Activated CD4-positive, alpha-beta T cell treated with anti-CD3 and anti-CD28 coated beads, Interleukin-2, amount 10 ng/mL, durations not matched to agents 24 days and 14 days (primary cell): ENCODE measurements at places on chromosomes 5 and 9. TPM values are rescaled to one million over a fixed set of nuclear protein-coding genes. Genes with fewer than 3 reads are reported as not detected.

The GPR21 gene
- 0.86 and 1.0 TPM in 2 replicates for total RNA-seq

The GABRA6 gene
- not detected in 2 replicates for total RNA-seq

The CTXN3 gene
- total RNA-seq: not detected in 2 replicates

The FBP2 gene
- not detected in 2 replicates for total RNA-seq

The BTNL9 gene
- total RNA-seq: 0.23 TPM in 1 of 2 replicates, not detected in the other

The TLX3 gene
- not detected in 2 replicates for total RNA-seq

The CNTNAP3B gene
- not detected in 2 replicates for total RNA-seq

The NUTM2G gene
- total RNA-seq: not detected in 2 replicates

The HSD17B3 gene
- not detected in 2 replicates for total RNA-seq

GRCh38 chr5:58450018-58450417 is 9.9 kb downstream of the PLK2 start:
- H3K27ac ChIP-seq: no peak overlapping the region
- H3K36me3 ChIP-seq: peaks cover 5% of the 10 kb centered on the region
- H3K27me3 ChIP-seq: peaks cover 7% of the 10 kb centered on the region
- DNase-seq: no peak
- H3K4me1 ChIP-seq: no peaks in the 10 kb centered on the region

GRCh38 chr5:14880688-14881087 is 9.1 kb upstream of the ANKH start:
- no peaks in the 10 kb centered on the region for H3K36me3 ChIP-seq
- H3K4me3 ChIP-seq: no peak overlapping the region
- H3K27ac ChIP-seq: no peak overlapping the region
- no peaks in the 10 kb centered on the region for H3K4me1 ChIP-seq

DNA sequence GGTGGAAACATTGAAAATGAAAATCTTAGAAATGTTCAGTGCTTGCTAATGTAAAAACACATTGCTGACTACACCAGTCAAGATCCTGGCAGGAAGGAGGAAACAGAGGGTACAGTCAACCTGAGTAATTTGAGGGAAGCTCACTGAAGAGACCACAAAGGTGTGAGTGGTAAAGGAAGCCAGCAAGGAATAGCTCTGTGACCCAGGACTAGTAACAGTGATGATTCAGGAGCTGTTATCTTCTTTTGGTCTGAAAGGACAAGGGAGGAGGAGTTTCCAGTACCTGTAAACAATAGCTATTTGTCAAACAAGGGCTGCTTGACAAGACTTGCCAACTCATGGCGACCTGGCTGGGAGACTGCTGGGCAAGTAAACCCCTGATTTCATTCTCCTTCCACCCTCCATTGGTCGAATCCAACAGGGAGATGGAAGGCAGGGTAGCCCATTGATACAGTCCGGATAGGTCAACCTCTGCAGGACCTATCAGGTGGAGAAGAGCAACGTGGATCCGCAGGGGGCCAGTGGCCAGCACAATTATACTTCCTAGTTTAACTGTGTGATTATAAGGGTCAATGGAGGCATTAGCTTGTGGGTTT is 68.1 kb downstream of the MAMDC2 start:
- no peak for DNase-seq
- H3K4me3 ChIP-seq: no peak overlapping the region
- no peaks in the 10 kb centered on the region for H3K36me3 ChIP-seq
- H3K27ac ChIP-seq: no peak overlapping the region

GRCh38 chr9:112502175-112502946 is 15.7 kb downstream of the KIAA1958 start:
- no peak for DNase-seq
- no peak overlapping the region for H3K4me3 ChIP-seq
- no peaks in the 10 kb centered on the region for H3K27me3 ChIP-seq
- no peak overlapping the region for H3K27ac ChIP-seq

GRCh38 chr5:65102976-65103711 is 334.4 kb downstream of the CWC27 start:
- H3K4me1 ChIP-seq: peaks cover 30% of the 10 kb centered on the region
- no peaks in the 10 kb centered on the region for H3K36me3 ChIP-seq
- peak; percentile 80 for DNase-seq
- H3K27ac ChIP-seq: peak overlapping the region; percentile 21
- H3K4me3 ChIP-seq: peak overlapping the region; percentile 80

- H3K27me3 ChIP-seq: no peaks in the 10 kb centered on the region
- H3K27ac ChIP-seq: no peak overlapping the region
- peak; percentile 74 for DNase-seq
- peaks cover 11% of the 10 kb centered on the region for H3K4me1 ChIP-seq
- H3K4me3 ChIP-seq: peak overlapping the region; percentile 42
Observed at GRCh38 chr9:113602126-113603047, 138.9 kb downstream of the RGS3 start.

DNA sequence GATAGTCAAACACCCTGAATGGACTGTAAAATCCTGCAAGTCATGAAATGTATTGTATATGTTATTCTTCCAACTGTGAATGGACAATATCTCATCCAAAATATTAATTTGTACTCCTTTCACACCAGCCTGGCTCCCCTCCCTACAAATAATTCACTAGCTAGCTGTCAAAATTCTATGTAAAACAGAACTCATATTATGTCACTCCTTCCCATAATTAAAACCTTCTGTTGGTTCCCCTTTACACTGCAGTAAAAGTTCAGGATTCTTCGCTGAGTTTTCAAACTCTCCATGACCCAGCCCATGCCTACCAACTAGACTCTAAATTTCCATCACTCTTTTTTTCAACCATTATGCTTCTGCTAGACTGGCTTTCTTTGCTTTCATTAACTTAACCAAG is 857.1 kb downstream of the TAF11L14 start:
- no peak for DNase-seq
- no peaks in the 10 kb centered on the region for H3K4me1 ChIP-seq
- no peak overlapping the region for H3K4me3 ChIP-seq
- no peaks in the 10 kb centered on the region for H3K36me3 ChIP-seq
- no peak overlapping the region for H3K27ac ChIP-seq

GRCh38 chr5:138974227-138975063 is 99.3 kb upstream of the LRRTM2 start:
- peaks cover 8% of the 10 kb centered on the region for H3K4me1 ChIP-seq
- no peaks in the 10 kb centered on the region for H3K36me3 ChIP-seq
- H3K27ac ChIP-seq: no peak overlapping the region
- DNase-seq: no peak

- H3K4me3 ChIP-seq: no peak overlapping the region
- H3K27ac ChIP-seq: no peak overlapping the region
- no peaks in the 10 kb centered on the region for H3K4me1 ChIP-seq
- no peak for DNase-seq
Observed at GRCh38 chr5:2466966-2467365, 284.5 kb downstream of the IRX2 start.

DNA sequence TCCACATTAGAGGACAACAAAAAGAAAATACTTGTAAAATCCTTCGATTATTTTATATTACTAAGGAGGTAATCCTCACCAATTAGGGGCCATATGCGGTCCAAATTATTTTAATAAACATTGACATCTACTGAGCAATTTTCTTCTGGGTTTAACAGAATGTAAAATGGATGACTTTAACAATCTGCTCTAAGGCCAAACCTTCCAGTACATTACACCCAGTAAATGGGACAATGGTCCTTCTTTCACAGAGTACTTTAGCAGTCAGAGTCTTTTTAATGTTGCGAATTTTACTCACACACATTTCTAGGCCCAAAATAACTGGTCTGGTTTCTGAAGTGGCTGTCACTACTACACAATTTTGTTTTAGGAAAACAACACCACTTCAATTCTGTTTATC is 106.9 kb downstream of the TTC39B start:
- no peak overlapping the region for H3K27ac ChIP-seq
- no peak for DNase-seq
- no peak overlapping the region for H3K4me3 ChIP-seq
- peaks cover 49% of the 10 kb centered on the region for H3K36me3 ChIP-seq
- peaks cover 2% of the 10 kb centered on the region for H3K4me1 ChIP-seq

DNA sequence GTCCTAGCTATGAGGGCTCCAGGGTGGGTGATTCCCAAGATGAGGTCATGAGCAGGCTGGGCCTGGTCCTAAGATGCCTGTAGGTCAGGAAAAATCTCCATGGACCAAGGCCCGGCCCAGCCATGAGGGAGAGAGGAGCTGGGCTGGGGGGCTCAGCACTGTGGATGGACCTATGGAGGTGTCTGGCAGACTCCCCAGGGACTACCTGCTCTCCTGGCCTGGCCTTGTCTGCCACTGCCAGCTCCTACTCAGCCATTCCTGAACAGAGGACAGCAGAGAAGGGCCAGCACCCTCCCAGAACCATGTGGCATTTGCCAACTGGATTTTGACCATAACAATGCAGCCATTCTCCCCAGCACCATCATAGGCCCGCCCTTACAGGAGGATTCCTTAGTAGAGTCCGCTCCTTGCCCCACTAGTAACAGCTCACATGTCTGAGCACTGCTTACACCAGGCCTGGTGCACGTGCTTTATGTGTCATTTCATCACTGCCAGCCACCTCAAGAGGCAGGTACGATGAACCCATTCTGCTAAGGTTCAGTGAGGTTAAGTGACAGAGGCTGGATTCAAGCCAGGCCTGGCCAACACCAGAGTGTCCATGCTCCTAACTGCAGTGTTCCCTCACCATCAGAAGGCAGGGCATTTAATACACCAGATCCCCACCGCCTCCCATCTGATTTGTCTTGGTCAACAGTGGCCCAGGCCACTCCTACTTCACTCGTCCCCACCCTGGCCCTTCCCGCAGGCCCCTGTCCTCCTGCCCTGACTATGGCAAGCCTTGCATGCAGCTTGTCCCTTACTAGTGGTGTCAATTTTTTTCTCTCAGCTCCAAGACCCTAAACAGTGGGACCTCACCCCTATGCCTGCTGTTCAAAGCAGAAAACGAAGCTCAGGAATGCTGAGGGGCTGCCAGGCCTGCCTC is 669 bp downstream of the IL13 start:
- H3K36me3 ChIP-seq: peaks cover 12% of the 10 kb centered on the region
- H3K4me1 ChIP-seq: peaks cover 63% of the 10 kb centered on the region
- H3K4me3 ChIP-seq: peak overlapping the region; percentile 78
- no peak for DNase-seq

- DNase-seq: no peak
- H3K36me3 ChIP-seq: no peaks in the 10 kb centered on the region
- H3K27me3 ChIP-seq: no peaks in the 10 kb centered on the region
- no peak overlapping the region for H3K4me3 ChIP-seq
- H3K27ac ChIP-seq: no peak overlapping the region
Observed at GRCh38 chr5:101103874-101104273, 200.8 kb upstream of the ST8SIA4 start.

DNA sequence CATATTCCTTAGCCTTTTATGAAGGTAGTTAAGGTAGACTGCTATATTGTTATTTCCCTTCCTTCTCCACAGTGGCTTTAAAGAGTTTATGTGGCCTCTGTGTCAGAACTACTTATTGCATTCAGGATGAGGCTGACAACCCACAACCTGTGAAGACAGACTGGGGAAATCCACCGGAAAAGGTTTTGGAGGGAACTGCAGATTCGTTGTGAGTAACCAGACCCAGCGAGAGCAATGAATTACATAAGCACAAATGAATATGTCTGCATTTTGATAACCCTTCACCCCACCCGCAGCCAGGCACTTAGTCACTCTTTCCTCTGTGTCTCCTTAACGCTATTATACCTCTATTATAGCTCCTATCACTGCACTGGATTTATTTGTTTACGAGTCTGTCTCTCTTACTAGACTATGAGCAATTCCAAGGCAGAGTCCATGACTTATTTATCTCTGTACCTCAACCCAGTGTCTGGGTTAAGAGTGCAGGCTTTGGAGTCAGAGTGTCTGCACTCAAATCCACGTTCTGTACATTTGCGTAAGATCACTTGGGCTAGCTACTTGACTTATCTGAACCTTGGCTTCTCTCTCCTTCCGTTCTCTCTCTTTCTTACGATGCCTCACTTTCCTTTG is 19.2 kb downstream of the KCTD16 start:
- H3K4me1 ChIP-seq: peaks cover 49% of the 10 kb centered on the region
- peak; percentile 94 for DNase-seq
- H3K27me3 ChIP-seq: peaks cover under 1% of the 10 kb centered on the region

DNA sequence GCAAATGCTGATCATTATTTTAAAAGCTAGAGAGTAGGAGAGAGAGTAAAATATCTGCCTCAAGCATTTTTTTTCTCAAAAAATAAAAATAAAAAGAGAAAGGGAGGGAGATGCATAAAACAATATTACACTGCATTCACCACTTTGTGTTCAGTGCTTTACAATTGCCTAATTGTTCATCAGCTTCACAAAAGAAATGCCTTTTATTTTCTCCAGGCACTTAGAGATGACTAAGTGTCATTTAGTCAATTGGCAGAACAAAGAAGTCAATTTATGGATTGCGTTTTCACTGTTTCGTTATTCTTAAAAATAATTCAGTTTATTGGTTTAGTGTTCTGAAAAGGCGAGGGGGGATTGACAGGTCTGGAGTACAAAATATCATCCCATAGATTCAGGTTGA is 232.5 kb upstream of the CCNH start:
- H3K4me1 ChIP-seq: no peaks in the 10 kb centered on the region
- DNase-seq: no peak

- peak; percentile 85 for DNase-seq
- peak overlapping the region; percentile 57 for H3K4me3 ChIP-seq
Observed at GRCh38 chr9:2764353-2764752, 47.0 kb downstream of the KCNV2 start.

DNA sequence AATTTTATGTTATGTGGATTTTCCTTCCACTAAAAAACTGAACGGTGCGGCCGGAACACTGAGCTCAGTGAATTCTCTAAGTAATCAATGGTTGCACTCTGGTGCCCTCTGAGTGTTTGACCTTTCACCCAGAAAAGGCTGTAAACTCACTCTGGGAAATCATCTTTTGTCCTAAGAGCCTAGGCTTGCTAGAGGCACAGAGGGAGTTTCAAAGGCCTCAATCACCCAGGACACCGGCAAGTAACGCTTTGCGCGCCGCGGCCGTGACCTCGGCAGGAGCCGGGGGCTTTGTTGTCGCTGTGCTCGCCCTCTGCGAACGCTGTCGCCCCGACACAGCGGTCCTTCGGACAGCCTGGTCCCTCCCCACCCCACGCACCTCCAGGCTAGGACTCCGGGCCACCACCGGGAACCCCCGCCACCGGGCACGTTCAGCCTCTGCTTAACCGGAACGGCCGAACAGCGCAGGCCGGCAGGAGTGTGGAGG is 703 bp downstream of the ISCA1 start:
- H3K27me3 ChIP-seq: no peaks in the 10 kb centered on the region
- H3K36me3 ChIP-seq: peaks cover 17% of the 10 kb centered on the region
- H3K4me1 ChIP-seq: peaks cover 35% of the 10 kb centered on the region
- no peak for DNase-seq

DNA sequence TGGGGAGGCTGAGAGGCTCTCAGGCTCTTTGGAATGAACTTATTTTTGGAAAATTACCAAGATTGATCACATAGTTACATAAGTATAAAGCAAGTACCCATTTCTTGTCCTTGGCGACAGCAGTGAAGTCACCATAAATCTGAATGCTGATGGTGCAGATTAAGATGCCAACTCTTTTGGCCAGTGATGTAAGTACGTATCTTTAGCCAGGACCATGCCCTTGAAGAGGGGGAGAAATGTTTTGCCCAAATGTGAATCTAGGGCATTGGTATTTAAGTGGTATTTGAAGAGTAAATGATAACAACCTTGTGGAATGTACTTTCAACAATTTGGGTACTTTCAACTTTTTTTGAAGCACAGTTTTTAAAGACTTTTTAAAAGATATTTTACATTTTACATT is 68.2 kb upstream of the RAD23B start:
- peaks cover 13% of the 10 kb centered on the region for H3K4me1 ChIP-seq
- no peaks in the 10 kb centered on the region for H3K36me3 ChIP-seq
- H3K27ac ChIP-seq: no peak overlapping the region
- H3K4me3 ChIP-seq: no peak overlapping the region
